ENCODE measurements at places on chromosomes 1 and 21. TPM values are rescaled to one million over a fixed set of nuclear protein-coding genes. Genes with fewer than 3 reads are reported as not detected.

DNA sequence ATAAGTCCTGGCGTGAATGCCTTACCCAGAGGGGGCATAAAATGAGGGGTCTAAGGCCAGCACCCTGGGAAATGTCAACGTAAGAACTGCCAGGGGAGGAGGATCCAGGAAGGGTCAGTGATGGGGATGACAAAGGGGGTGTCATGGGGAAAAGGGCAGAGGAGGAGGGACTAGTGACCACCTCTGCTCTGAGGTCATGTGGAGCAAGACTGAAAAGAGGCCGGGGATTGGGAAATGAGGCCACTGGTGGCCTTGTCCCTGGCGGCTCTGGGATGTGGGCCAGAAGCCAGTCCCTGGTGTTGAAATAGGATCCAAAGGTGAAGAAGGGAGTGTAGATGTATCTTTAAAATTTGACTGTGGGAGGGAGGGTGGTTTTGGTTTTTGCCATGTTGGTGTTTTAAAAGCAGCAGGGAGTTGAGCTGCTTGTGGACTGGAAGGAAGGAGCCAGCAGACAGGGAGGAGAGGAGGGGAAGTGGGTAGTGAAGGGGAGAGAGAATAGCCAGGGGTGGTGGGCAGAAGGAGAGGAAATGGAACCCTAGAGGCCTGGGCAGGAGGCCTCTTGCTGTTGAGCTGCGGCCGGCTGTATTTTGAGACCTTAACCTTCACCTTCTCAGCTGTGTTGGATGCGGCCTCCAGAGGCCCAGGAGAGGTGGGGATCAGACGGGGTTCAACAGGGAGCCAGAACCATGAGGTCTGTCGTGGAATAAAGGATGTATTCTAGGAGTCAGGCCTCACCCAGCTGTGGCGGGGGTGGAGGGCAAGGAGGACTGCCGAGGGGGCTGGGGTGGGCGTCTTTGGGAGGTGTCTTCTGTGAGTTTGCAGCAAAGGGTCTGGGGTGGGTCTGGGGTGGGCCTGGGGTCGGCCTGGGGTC lies 92.5 kb downstream of the DHRS3 start:
- no peak for DNase-seq

DNA sequence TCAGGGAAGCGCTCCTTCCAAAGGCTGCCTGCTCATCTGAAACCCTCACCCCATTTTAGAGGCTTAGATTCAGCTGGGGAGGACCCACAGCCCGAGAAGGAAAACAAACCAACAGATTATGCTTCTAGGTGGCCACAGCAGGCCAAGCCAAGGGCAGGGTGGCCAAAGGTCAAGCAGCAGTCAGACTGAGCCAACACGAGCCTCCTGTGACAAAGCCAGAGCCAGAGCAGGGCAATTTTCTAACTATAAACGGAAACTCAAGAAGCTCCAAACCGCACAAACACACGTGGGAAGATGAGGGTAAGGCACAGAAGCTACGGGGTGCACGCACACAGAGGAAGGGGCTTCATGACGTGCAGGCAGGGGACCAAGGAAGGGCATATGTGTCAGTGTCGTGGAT lies 64.1 kb downstream of the PLEKHA6 start:
- no peak for DNase-seq

The CA6 gene
- polyA plus RNA-seq: 0.05 TPM

GRCh38 chr1:220990427-220991339 lies 111.4 kb downstream of the HLX start:
- DNase-seq: no peak

DNA sequence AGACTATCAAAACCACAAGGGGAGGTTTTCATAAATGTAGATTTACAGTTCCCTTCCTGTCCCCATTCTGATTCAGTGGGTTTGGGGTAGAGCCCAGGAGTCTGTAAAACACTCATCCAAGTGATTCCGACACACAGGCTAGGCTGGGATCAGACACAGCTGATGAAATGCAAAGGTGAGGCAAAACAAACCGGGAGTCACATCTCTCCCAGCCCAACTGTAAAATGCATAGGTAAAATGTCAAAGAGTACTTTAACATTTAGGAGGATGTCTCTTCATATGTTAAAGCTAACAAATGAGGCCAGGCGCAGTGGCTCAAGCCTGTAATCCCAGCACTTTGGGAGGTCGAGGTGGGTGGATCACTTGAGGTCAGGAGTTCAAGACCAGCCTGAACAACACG lies 45.0 kb downstream of the ZNF281 start:
- no peak for DNase-seq

The TMCC2 gene
- 8.3 TPM for polyA plus RNA-seq

- DNase-seq: no peak
These were observed 24.8 kb downstream of the PHTF1 start for GRCh38 chr1:113734357-113735055.

The MCM3AP gene
- polyA plus RNA-seq: 73.8 TPM

DNA sequence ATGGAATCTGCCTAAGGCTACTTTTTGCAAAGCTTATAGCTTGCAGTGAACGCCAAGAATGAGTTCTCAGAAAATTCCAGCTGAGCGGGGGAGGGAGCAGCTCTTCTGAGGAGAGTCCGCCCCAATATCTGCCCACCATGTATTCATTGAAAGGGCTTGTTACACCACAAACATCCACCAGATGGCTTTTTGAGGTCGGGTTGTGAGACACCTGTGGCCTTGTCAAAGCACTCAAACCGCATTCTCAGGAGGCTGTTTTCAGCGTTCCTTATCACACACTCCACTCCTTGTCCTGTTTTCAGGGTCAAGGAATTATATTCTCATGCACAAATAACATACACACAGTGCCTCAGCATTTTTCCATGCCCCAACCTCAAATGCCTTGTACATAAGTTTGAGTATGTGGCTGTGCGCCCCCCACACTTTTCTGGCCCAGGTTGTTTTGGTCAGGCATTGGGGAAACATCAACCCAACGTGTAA lies 3.9 kb upstream of the C4BPB start:
- DNase-seq: peak; percentile 47
